HFF-Myc (cell line): ENCODE measurements at places on chromosomes 4 and X.

GRCh38 chr4:656436-657337, 17.4 kb downstream of the ATP5ME start:
- no peak for DNase-seq

GRCh38 chr4:101441446-101441845, 94.1 kb upstream of the PPP3CA start:
- DNase-seq, result no peak

GRCh38 chr4:61201961-61202637, 2.0 kb downstream of the ADGRL3 start:
- no peak for DNase-seq

DNA sequence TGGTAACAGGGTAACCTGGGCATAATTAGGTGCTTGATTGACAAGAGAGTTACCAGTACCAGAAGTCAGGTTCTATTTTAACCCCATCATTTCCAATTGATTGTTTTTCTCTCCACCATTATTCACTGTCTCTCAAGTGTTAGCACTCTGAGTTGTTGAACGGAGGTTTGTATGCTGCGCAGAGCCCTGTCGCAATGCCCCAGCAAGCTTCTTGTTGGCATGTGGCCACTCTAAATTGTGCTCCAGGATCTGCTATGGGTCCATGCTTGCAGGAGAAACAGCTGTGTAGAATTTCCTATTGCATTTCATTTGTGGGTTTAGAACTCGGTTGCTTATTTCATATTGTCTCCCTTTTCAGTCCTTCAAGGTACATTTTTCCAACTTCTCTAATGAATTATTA, 98.2 kb downstream of the KLHL8 start:
- no peak for DNase-seq

GRCh38 chr4:155526452-155527169, 140.0 kb upstream of the GUCY1A1 start:
- no peak for DNase-seq

GRCh38 chr4:36310793-36311192, 29.4 kb downstream of the DTHD1 start:
- DNase-seq, result no peak

GRCh38 chrX:145865082-145865481, 47.5 kb downstream of the SLITRK2 start:
- no peak for DNase-seq

DNA sequence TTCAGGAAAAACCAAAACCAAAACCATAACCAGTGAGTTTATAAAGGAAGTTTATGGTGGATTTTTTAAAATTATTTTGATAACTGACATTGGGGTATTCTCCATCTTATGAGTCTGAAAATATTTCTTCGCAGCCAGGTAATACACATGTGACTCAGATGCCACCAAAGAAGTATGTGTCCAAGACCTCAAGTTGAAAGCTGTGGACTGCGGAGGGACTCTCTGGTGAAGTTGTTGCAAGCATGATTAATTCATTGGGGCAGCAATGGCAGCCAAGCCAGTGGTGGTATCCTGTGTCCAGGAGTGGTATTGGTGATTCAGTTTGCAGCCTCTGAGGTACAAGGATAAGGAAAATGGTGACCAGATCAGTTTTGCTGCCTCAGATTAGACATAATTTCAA, 14.0 kb upstream of the ADH5 start:
- no peak for DNase-seq

DNA sequence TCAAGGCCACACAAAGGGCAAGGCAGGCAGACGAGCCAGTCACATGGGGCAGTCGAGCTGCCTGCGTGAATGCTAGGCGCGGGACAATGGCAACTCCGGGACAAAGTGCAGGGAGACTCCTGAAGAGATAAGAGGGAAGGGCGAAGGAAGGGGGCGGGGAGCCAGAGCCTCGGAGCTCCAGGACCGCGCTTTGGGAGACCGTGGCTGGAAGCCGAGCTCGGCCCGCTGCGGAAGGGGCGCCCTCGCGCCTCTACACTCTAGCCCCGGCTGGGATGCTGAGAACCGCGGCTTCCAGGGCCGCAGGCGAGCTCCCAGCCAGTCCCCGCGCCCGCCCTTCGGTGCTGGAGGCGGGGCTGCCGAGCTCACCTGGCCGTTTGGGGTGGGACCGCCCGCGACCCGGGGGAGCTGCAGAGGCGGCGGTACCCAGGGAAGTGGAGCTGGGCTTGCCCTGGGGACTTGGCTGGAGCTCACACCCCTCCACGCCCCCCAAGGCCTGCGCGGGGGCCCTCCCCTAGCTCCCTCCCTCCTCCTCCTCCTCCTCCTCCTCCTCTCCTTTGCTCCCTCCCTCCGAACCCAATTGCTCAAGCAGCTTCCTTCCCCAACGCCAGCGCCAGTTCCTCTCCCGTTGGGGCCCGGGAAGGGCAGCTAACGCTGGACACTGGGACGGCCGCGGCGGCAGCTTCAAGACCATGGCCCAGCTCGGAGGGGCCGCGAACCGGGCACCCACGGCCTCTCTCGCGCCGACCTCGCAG, at the start of gene SOWAHD:
SOWAHD (plus strand) TSS at position 610 of the 752 bp plus-strand sequence; CDS start at position 690, 80 bp downstream.
- no peak for DNase-seq

GRCh38 chr4:182869697-182870096, 47.5 kb downstream of the DCTD start:
- no peak for DNase-seq

- DNase-seq, result no peak
These were observed 34.1 kb downstream of the NAT8L start for GRCh38 chr4:2093265-2093664.

DNA sequence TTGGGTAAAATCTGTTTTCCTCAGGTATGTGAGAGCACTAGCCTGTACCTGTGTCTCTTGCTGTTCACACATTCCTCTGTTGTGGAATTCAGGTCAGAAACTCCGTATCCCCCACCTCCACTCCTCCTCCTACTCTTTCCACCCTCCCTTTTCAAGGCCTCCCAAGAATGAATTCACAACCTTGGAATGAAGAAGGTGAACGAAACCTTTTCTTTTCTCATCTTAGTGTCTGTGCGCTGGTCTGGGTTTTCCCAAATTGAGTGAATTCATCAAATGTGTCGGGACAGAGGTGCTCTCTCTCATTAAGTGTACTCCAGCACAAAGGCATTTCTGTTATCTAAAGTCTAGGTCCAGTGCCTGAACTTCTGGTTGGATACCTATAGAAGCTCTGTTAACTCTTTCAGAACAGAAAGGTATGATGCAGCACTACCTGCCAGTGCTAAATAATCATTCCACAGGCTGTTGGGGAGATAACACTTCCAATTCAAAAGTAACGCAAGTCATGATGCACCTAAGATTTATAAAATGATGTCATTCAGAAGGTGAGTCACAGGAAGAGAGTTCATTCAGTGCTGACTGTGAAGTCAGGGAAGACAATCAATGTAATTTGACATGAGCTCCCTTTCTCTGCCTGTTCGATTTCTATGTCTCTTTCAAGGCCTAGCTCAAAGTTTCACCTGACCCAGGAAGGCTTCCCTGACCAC, 41.9 kb downstream of the COL4A6 start:
- no peak for DNase-seq

DNA sequence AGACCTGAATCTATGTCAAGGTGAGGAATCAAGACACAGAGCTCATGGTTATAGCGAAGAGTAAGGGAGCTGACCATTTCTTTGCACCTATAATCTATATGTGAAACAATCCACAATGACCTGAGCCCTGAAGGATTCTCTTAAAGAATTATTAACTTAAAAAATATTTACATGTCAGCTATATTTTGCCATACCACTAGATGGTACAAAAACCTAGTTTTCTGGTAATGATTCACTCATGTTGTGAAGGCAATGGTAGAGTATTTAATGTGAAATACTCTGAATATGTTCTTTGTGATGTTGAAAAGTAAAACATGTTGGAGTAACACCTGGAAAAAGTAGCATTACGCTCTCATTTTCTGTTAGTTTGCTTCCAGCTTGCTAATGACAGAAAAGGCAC, 40.0 kb downstream of the VGLL1 start:
- DNase-seq, result no peak

GRCh38 chr4:150329373-150329772, 251.1 kb downstream of the DCLK2 start:
- no peak for DNase-seq

GRCh38 chrX:155055494-155055893, 15.4 kb downstream of the CMC4 start:
- DNase-seq, result no peak
